ENCODE measurements at places on chromosomes 13 and 19.

- no peak for DNase-seq
These were observed 10.3 kb downstream of the ELAVL1 start for GRCh38 chr19:7994928-7995809.

DNA sequence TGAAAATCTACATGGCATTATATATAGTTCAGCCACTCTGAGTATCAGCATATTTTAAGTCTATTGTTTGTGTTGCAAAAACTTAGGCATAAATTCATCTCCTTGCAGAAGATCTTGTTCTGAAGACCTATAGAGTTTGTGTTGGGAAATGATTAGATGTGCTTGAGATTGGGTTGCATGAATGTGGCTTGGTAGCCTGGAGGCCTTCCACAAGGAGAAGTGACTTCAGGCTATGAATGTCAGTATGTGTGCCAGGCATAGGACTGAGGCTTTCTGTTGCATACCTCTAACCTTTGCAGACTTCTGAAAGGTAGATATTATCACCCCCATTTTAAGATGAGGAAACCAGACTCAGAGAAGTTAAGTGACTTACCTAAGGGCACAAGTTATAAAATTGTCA, 188.6 kb downstream of the OLFM4 start:
- no peak for DNase-seq

- no peak for DNase-seq
These were observed 164.4 kb downstream of the LMO7 start for GRCh38 chr13:75800545-75800944.

- no peak for DNase-seq
These were observed 1.2 kb downstream of the LACC1 start for GRCh38 chr13:43880926-43881325.

DNA sequence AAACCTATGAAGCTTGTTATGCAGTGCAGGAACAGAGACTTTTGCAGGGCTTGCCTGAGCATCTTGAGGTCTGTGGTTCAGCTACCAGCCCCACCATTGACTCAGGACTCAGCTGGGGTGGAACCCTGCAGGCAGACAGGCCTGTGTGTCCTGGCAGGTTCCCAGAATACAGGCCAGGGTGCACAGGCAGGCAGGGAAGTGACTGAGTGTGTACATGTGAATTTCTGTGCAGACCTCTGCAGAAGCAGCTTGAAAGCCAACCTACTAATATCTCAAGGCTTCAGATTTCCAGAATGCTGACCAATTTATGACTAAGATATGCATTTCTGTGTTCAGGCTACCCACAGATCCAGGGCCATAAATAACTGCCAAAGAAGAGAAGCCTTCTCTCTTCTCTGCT, 254.4 kb downstream of the DLEU7 start:
- no peak for DNase-seq
